ENCODE measurements at places on chromosomes 5 and 9.

- DNase-seq, result no peak
Observed at GRCh38 chr9:29282121-29282520, 1708.8 kb upstream of the C9orf72 start.

- DNase-seq, result no peak
Observed at GRCh38 chr9:136020671-136021070, 59.5 kb upstream of the UBAC1 start.

DNA sequence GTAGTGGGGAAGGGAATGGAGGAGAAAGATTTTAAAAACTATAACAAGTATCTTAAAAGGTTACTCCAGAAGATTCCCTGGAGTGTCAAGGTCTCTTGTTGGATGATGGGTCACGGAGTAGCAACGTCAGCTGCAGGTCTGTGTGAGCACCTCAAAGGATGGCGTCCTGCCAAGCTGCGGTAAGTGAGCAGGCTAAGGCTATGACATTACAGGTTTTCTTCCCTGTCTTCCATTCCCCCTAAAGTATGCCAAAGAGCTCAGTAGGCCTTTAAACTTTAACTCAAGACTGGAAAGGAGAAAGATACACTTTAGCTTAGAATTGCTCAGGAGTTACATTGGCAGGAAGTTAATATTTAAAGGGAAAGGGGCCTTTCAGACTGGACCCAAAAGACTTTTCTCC lies 17.5 kb downstream of the SPOCK1 start:
- DNase-seq, result no peak

- DNase-seq, result no peak
Observed at GRCh38 chr9:124132671-124133147, 121.1 kb downstream of the LHX2 start.

GRCh38 chr9:127344368-127345000 lies 52.5 kb upstream of the SLC2A8 start:
- DNase-seq, result no peak

GRCh38 chr5:172509405-172509781 lies 55.1 kb upstream of the SH3PXD2B start:
- no peak for DNase-seq

GRCh38 chr9:109441296-109441695 lies 56.8 kb downstream of the PTPN3 start:
- no peak for DNase-seq

GRCh38 chr9:22976454-22976853 lies 529.8 kb downstream of the DMRTA1 start:
- DNase-seq, result no peak

- DNase-seq, result no peak
Observed at GRCh38 chr5:38589629-38590028, 33.2 kb upstream of the LIFR start.

DNA sequence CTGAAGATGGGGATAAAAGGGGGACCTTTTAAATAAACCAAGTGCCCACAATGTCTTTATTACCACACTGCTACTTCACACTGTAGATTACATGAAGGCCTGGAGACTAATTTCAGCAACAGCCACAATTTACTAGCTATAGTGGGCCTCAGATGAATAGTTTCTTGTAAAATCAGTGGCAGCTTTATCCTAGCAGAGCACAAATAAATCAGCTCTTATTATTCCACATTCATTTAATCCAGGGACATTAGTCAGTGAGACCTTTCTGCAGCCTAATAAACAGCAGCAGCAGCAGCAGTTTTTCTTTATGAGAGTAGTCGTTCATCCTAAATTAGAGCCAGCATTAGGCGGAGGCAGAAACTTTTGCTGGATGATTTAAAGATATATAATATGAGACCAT lies 542.3 kb downstream of the PSAT1 start:
- DNase-seq, result no peak

- no peak for DNase-seq
Observed at GRCh38 chr5:135276151-135276550, 122.9 kb downstream of the MACROH2A1 start.

GRCh38 chr9:72140586-72140985 lies 8.7 kb upstream of the GDA start:
- DNase-seq, result no peak

- no peak for DNase-seq
Observed at GRCh38 chr5:54693936-54694657, 176.5 kb downstream of the SNX18 start.

- no peak for DNase-seq
Observed at GRCh38 chr5:174708476-174709207, 15.7 kb upstream of the MSX2 start.

- no peak for DNase-seq
Observed at GRCh38 chr5:80608731-80609130, 38.7 kb upstream of the ANKRD34B start.

GRCh38 chr9:70160686-70161600 lies 97.8 kb upstream of the SMC5 start:
- no peak for DNase-seq

DNA sequence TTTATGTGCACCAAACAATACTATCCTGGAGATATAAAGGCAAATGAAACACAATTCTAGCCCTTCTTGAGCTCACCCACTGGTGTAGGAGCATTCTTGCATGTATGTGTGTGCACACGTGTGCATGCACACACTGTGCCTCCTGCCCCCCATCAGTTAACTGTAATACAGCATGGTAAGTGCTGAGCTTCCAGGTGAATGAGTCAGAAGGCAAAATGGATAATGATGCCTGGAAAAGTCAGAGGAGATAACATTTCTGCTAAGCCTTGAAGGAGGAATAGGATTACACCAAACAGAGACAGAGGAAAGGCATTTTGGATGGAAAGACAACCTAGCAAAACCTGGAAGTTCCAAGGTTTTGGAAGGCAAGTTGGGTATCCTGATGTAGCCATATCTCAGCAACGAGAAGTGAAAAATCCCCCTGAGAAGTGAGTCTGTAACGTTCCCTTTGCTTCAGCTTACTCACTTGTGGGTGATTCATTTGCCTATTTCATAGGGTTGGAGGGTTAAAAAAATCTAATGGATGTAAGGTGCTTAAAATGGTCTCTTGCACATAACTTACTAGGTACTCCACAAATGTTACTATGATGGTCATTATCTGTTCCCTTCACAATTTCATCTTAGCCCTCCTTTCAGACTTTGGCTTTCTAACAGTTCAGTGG lies 101.4 kb upstream of the STC2 start:
- no peak for DNase-seq

- DNase-seq, result no peak
Observed at GRCh38 chr5:96280946-96281393, 152.1 kb downstream of the PCSK1 start.

DNA sequence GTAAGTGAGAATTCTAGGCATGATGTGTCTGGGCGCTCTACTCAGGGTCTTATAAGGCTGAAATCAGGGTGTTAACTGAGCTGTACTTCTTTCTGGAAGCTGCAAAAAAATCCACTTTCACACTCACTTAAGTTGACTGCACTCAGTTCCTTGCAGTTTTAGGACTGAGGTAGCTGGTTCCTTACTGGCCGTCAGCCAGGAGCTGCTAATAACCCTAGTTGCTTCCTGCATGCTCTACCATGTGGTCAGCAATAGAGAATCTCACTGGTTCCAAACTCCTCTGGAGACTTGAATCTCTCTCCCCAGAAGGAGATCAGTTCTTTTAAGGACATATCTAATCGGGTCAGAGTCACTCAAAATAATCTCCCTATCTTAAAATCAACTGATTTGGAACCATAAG lies 911.2 kb downstream of the EFNA5 start:
- no peak for DNase-seq

GRCh38 chr9:77977210-77977611 lies 54.4 kb downstream of the GNAQ start:
- DNase-seq, result peak; percentile 37

DNA sequence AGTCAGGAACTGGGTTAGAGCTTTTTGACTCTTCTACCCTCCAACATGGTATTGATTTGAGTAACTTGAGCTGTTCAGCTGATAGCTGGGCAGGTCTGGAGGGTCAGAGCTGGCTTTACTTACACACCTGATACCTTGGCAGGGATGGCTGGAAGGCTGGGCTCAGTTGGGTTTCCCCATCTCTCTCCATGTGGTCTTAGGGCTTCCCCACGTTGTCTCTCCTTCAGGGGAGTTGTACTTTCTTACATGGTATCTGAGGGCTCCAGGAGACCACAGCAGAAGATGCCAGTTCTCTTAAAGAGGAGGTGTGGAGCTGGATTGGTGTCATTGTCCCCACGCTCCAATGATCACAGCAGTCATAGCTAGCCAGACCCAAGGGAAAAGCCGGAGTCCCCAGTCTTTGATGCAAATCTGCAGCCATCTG lies 25.6 kb downstream of the ISOC1 start:
- no peak for DNase-seq

DNA sequence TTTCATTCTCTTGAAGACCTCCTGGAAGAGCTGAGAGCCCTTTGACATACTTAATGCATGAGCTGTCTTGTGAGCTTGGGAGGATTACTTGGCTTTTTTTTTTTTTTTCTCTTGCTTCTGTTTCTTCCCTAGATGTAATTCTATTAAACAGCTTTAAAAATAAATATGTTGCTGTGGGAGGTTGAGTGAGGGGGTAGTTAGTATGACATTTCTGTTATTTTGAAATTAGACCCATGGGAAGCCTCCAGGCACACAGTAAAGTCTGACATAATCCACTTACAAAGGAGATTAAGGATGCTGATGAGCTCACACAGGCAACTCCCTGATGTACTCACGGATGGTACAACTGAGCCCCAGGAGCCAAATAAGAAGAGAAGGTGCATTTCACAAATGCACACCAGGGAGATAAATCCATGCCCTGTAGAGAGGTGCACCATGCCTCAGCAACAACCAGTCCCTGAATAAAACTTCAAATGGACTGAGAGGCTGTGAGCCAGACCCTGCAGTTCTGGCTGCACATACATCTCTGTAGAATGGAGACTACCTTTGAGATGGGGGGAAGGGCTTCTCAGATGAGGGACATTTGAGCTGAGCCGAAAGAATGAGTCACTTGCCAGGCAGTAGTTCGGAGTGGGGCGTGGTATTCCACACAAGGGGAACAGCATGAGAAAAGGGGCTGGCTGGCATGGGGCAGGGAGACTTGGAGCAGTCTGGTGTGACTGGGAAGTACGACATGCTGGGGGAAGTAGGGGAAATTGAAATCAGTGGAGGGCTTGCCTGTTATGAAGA lies 68.7 kb downstream of the ACTL7B start:
- DNase-seq, result no peak

GRCh38 chr9:4862506-4863250 lies 69.9 kb downstream of the RCL1 start:
- no peak for DNase-seq

GRCh38 chr5:24788829-24789514 lies 144.2 kb upstream of the CDH10 start:
- no peak for DNase-seq

- no peak for DNase-seq
Observed at GRCh38 chr5:112275671-112276070, 143.4 kb downstream of the EPB41L4A start.

- no peak for DNase-seq
Observed at GRCh38 chr9:9560382-9561035, 1052.3 kb downstream of the PTPRD start.

DNA sequence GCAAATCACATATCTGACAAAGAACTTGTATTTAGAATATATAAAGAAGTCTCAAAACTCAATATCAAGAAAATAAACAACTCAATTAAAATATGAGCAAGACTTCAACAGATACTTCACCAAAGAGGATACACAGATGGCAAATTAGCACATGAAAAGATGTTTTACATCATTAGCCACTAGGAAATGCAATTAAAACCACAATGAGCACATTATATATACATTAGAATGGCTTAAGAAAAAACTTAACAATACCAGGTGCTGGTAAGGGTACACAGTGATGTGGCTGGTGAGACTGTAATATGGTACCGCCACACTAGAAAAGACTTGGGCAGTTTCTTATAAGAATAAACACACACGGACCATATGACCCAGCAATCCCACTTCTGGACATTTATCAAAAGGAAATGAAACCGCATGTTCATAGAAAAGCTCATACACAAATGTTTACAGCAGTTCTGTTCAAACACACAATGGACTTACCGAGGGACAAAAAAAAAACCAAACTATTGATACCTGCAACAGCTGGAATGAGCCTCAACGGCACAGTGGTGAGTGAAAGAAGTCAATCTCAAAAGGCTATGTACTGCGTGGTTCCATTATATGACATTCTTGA lies 27.6 kb downstream of the SEMA4D start:
- no peak for DNase-seq

DNA sequence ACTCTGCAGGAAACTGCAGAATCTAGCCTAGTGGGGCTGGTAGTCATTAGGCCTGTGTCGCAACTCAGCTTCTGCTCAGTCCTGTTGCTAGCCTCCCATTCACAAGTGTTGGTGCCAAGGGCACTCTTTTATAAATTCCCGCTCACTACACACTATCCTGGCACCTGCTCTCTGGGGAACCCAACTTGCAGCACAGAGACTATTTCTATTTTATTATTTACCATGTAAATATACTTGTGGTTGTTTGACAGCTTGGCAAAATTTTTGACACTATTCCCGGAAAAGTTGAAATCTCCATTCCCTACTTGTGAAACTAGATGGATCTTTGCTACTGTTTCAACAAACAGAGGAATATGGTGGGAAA lies 20.4 kb upstream of the SMC2 start:
- no peak for DNase-seq

DNA sequence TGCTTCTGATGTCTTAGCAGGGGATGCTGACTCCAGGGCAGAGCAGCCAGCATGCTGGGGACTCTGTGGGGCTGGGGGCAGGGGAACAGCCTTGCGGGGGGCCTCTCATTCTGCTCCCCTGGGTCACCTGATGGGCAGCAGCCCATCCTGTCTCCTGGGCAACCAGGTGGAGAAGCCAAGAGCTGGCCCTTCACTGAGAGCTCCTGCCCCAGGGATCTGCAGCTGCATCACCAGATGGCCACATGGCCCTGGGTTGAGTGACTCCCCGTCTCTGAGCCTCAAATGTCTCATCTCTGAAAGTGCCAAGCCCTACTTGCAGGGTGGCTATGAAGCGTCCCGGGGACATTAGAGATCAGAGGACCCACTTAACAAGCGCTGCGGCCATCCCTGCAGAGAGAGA lies 49.1 kb downstream of the LRSAM1 start:
- no peak for DNase-seq

- no peak for DNase-seq
Observed at GRCh38 chr9:73615557-73615956, 463.9 kb downstream of the ANXA1 start.

DNA sequence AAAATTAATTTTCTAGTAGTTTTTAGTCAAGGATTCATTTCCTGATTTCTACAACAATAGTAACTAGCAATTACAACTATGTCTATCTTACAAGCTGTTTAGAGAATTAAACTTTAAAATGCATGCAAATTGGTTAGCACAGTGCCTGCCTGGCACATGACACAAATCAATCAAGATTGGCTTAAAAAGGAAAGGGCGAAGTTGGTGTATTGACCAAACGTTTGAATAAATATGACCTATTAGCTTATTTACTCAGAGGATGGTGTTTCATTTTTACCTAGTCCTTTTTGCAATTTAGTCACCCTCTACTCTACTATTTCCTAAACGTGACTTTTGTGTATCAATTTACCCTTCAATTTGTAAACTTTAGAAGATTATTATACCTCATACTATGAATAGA lies 83.5 kb downstream of the GDA start:
- no peak for DNase-seq
